ENCODE measurements at places on chromosomes 5 and 9.

DNA sequence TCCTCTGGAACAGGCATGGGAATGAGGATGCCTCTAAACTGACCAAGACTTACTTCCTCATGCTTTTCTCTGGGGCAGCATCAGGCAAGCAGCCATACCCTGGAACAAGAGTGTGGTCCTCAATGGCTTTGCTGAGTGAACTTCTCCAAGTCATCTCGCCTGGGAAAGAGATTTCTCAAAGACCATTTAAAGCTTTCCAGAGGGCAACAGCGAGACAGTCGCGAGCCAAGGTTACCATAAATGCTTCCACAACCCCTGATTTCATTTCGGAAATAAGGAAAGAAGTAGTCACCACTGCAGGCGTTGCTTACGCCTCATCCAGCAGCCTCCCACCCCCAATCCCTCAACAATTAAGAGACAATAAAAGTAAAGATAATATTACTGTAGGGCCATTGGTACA, 1.1 kb upstream of the SNCAIP start:
- DNase-seq, result no peak

GRCh38 chr5:67268231-67269021, 71.8 kb upstream of the CD180 start:
- no peak for DNase-seq

GRCh38 chr5:150528924-150529546, 21.1 kb downstream of the NDST1 start:
- DNase-seq, result no peak

DNA sequence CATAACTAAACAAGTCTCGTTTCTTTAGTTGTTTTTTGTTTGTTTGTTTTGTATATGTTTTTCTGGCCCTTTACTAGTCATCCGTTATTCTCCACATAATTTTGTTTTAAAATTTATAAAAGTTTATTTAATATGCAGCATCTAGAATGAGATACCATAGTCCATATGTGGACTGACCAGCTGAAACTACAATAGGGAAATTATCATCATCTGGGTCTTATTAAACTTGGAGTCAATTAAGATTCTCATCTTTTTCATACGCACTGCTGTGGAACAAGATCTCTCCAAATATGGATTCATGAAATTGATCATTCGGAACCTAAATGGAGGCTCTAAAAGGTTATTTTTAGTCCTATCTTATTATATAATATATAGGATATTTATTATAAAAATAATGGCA, 99.3 kb downstream of the FGF1 start:
- DNase-seq, result no peak

DNA sequence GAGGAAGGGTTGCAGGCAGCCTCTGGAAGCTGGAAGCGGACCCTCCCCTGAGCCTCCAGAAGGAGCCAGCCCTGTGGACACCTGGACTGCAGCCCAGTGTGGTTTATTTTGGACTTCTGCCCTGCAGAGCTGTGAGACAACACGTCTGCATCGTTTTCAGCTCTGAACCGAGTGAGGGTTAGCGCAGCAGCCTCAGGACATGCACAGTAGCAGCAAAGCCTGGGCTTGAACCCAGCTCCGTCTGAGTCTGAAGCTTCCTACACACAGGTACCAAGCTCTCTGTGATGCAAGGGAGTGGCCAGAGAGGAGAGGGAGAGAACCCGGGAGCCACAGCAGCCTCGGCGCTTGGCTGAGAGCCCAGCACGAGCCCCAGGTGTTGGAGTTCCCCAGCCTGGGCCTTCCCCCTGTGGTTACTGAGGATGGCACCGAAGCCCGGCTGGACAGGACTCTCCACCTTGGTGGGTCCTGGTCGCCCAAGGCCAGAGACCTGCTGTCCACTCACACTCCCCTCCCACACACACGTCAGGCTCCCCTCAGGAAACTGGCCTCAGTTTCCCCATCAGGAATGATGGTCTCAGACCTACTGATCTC, 128.2 kb downstream of the OLFM1 start:
- no peak for DNase-seq

DNA sequence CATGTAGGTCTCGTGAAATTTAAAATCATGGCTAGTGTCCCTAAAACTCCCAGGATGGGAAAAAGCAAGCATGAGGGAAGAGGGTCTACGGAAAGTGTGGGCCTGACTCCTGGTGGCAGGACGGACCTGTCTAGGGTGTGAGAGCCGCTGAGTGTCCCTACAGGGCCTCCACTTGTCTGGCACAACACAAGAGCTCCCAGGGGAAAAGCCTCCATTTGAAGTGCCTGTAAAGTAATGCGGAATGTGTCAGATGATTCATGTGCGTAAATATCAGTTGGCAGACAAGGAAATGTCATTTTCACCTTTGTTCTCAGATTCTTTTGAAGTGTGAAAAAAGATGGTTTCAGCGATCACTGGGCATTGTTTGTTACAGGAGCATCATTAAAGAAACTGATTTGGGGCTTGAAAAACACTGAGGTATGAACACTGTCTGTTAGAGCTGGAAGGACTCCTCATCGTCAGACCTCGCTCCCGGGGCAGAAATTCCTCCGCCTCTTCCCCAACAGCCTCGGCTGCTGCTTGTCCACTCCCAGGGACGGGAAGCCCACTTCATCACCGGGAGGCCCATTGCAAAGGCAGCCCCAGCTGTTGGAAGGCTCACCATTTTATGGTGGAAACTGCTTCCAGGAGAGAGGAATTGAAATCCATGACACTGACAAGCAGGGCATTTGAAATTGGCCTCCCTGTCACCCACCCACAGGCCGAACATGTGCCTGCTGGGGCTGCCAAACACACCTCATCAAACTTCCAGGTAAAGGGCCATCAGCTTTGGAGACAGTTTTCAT, 240.8 kb downstream of the FSTL4 start:
- no peak for DNase-seq

- DNase-seq, result no peak
Observed at GRCh38 chr5:81553567-81554212, 159.8 kb upstream of the ACOT12 start.
